Stimulated activated CD8-positive, alpha-beta memory T cell treated with anti-CD3 and anti-CD28 coated beads, Interleukin-7, amount 100 ng/mL, for 24 hours (primary cell): ENCODE measurements at places on chromosomes 3 and 15.

DNA sequence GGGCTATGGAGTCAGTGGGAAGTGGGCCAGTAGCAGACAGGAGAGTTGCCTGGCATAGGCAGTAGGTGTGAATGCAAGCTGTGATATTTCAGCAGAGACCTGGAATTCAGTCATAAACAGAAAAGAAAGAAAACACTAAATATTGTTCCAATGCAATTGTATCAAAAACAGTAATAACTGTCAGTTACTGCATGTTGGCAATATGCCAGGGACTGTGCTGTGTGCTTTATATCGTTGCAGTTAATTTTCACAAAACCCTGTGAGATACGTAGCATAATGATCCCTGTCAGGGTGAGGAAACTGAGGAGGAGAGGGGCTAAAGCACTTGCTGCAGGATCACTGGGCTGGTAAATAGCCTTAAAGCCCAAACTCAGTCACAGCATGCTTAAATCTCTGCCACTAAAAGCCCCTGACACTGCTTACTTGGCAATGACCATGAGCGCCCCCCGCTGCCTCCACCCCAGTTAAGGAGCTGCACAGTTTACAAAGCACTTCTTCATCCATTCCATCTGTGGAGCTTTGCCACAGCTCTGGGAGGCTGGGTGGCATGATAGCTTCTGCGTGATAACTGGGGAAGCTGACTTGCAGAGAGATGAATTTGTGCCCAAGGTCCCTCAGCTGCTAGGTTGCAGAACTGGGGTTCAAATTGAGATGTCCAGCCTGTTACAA lies 3.9 kb downstream of the SLC6A1 start:
- no peak for DNase-seq

DNA sequence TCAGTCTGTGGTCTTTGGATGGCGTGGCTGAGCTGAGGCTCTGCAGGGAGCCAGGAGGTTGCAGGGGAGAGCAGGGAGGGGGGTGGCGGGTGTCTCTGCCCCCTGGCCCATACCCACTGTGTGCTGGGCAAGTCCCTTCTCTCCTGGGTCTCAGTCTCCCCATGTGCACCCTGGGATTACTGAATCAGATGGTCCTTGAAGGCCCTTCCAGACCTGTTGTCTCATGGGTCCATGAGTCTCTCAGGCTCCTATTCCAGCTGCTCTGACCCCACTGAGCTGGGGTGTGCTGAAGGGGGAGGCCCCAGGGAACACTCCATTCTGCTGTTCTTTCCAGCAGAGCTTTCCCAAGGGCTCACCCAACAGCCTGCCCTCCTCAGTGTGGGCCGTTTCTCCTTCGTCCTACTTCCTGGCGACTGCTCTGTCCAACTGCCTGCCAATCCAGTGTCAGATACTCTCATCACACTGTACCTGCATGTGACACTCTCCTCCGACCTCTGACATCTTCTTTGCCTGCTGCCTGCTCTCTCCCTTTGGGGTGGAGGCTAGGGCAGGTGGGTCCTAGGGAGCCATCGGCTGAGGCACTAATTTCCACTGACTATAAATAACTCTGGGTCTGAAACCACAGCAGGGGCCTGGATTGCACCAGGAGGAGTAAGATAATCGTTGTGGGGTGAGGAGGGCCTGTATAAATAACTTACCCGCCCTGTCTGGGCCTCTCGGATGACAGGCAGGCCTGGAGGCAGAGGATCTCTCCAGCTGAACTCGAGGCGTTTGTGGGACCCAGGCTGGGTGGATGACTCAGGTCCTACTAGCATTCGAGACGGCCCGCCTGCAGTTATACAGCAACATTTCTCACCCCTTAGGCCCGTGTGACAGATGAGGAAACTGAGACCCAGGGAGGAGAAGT lies 67.1 kb downstream of the ATP2B2 start:
- DNase-seq, result no peak

DNA sequence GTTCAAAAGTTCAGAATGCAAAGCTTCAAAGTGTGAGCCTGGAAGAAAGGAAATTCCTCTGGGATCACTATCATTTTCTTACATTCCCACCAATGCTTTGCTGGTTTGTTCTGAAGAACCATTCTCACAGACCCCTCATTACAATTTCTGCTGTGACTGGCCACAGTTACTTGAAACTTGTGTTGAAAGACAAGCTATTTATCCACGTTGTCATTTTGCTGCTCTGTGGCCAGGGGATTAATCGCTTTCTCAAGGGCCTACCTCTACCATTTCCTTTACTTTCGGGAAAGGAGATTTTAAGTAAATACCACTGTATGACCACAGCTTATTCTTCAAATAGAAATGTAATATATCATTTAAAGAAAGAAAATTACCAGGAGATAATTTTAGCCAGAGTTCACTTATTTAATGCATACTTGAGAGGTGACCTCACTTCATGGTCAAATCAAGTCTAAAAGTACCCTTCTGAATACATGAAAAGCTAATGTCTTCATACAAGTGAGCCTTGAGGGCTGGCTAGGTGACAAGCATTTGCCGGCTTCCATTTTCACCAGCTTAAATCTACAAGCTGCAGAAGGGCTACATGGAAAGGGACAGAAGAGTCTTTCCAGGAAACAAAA lies 69.8 kb upstream of the ROBO2 start:
- no peak for DNase-seq

- no peak for DNase-seq
Observed at GRCh38 chr15:68640791-68641331, 62.1 kb downstream of the CORO2B start.

- no peak for DNase-seq
Observed at GRCh38 chr15:58510715-58511598, 79.2 kb downstream of the LIPC start.

DNA sequence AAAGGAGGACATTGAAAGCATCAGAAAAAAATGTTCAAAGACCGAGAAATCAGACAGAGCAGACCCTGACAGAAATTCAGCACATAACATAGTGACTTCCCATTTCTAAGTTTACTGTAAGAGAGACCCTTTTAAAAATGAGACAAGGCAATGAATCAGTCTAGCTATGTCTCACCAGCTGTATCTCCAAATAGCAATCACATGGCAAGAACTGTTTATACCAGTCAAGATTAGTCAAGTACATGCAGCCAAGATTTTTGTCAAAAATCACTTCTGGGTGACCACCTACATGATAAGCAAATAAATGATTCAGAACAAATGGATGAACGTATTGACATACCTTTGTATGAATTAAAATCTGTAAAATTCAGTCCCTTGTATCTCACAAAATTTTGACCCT lies 138.0 kb downstream of the DTWD1 start:
- no peak for DNase-seq

- no peak for DNase-seq
Observed at GRCh38 chr3:8443829-8444791, 57.5 kb upstream of the LMCD1 start.

DNA sequence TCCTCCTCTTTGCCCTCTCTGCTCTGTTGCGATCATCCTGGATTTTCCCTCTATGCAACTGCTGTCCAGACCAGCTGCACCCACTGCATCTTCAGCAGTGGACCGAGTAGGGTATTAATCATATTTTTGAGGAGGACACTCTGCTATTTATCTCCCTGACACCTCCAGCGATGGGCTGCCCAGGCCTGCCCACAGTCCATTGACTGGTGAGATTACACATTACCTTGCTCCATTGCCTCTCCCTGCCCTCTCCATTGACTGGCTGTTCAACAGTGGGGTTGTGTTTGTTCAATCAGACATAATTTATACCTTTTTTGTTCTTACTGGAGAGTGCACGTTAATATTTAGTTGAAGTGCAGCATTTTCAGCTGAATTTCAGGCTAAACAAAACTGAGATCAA lies 559.3 kb upstream of the ARRDC4 start:
- DNase-seq, result no peak

- DNase-seq, result no peak
Observed at GRCh38 chr15:96851613-96852012, 521.1 kb downstream of the NR2F2 start.

- DNase-seq, result peak; percentile 29
Observed at GRCh38 chr15:79896634-79897379, at the start of gene MTHFS. MTHFS (minus strand) TSS chr15:79897014; CDS start chr15:79896988, 26 bp downstream.

DNA sequence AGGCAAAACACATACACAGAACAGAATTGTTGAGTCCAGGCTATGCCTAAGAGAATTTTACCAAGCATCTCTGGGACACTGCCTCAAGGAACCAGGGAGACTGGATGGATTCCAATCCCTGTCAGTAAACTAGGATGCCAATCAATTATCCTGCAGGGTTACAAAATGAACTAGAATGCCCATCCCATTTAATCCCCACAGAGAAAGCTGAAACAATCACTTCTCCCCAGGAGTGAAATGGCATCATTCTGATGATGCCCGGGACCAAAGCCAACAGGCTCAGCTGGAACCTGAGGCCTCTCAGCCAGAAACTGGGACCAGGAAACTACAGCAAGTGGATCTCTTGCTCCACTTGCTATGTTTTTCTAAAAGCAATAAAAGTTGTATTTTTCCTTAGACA lies 130.0 kb upstream of the TJP1 start:
- DNase-seq, result no peak

- no peak for DNase-seq
Observed at GRCh38 chr3:29655015-29655747, 374.3 kb downstream of the RBMS3 start.

DNA sequence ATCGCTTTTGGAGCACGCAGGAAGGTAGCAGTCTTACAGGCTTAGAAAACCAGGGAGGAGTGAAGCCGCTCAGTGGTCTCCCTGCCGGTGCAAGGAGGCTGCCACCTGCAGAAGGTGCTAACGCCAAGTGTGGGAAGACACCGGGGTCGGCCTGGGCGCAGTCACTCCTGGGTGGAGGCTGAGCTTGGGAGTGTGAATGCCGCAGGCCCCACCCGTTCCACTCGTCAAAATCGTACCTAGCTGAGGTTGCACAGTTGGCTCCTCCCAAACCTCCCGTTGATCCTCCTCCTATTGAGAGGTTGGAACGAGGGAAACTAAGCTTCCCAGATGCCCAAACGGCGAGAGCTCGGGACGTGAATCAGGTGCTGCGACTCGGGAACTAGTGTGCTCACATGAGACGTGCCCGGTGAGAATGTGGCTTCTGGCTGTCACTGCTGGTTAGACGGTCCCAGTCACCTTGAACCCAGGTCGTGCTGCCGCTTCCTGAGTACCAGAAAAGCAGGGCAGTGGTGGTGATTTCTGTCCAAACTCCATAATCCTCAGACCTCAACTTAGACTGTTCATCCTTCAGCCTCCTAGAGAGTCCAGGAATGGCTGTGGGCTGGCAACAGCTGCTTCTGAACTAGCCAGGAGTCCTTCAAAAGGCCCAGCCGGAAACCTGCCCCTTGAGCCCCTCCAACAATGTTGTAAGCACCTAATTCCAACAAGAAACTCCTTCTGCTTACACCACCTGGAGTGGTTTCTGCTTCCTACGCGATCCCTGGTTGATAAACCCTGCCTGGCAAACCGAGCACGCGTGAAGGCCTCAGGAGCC lies 156.0 kb downstream of the XXYLT1 start:
- DNase-seq, result no peak

- DNase-seq, result peak; percentile 12
Observed at GRCh38 chr3:10758304-10759037, 57.6 kb upstream of the SLC6A11 start.

- DNase-seq, result no peak
Observed at GRCh38 chr15:86948719-86949118, 869.0 kb downstream of the AGBL1 start.

DNA sequence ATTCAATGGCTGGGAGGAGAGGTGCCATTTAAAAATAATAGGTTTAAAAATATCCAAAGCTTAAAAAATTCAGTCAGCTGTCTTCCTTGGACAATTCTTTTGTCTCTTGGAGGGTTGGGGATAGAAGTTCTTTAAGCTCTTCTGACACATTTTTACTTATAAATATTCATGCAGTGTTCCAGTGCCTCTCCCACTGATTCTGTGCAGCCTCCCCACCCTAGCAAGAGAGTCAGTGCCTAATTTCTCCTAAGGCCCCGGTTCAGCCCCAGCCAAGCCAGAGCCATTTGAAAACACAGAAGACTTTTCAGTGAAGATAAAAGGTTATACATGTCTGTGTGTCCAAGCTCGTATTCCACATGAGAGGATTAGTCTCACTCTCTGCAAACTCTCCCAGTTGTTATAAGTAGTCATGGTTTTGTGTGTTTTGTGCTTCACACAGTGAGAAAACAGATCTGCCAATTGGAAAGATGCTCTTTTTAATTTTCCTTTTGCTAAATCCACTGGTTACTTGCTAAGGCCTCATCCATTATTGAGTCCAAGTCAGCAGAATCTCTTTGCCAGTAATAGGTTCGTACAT lies 141.3 kb downstream of the CD47 start:
- DNase-seq, result no peak

GRCh38 chr3:130907966-130908365 lies 14.1 kb downstream of the ATP2C1 start:
- no peak for DNase-seq

- no peak for DNase-seq
Observed at GRCh38 chr3:172106989-172107388, 67.6 kb downstream of the FNDC3B start.

GRCh38 chr15:47367726-47368390 lies 349.4 kb upstream of the SEMA6D start:
- no peak for DNase-seq

- DNase-seq, result peak; percentile 18
Observed at GRCh38 chr3:33096093-33096868, 665 bp downstream of the GLB1 start.

DNA sequence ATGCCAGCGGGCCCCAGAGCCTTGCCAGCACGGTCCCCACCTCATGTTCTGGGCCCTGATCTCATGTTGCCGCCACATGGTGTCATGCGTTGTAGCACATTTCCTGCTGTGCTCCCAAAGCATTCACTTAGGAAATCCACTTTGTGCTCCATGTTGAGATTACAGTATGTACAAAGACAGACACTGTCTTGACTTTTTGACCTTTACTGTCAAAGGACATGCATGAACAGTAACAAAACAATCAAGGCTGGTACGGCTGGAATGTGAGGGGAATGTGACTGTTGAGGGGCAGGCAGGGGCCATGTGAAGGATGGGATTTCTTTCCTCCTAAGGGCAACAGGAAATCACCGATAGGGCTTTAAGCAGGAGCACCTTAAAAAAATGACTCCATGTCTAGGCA lies 53.3 kb upstream of the RPL32 start:
- DNase-seq, result no peak

- no peak for DNase-seq
Observed at GRCh38 chr3:149095487-149095886, 9.2 kb upstream of the HLTF start.

DNA sequence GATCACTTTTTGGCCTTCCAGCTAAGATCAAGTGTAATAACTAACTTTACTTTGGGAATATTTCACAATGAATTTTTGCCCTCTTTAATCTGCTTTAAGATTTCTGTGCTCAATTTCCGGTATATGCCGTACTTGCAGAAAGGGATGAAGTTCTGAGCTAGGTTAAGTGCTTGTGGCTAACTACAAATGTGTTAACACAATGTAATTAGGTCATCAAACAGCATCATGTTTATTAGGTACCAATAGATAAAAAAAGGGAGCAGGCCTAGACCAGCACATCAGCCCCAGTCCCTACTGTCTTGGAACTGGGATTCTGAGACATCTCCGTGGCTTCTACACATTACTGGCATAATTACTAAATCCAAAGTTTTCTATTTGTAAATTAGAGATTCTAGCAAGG lies 932.7 kb upstream of the CFAP20DC start:
- no peak for DNase-seq
